ENCODE measurements at places on chromosomes 6 and 20. TPM values are rescaled to one million over a fixed set of nuclear protein-coding genes. Genes with fewer than 3 reads are reported as not detected.

GRCh38 chr6:47438481-47439347, 38.9 kb upstream of the CD2AP start:
- no peak for DNase-seq

The HCRTR2 gene
- total RNA-seq, result not detected

GRCh38 chr20:32494483-32495216, 90.5 kb downstream of the NOL4L start:
- no peak for DNase-seq

- no peak for DNase-seq
These were observed 70.4 kb upstream of the MLN start for GRCh38 chr6:33874136-33874760.

The VGLL2 gene
- not detected for total RNA-seq

Data from Daoy (cell line).